ENCODE measurements at places on chromosomes 3 and 15.

- DNase-seq: peak; percentile 98
These were observed 12.9 kb downstream of the B3GNT5 start for GRCh38 chr3:183265834-183266417.

DNA sequence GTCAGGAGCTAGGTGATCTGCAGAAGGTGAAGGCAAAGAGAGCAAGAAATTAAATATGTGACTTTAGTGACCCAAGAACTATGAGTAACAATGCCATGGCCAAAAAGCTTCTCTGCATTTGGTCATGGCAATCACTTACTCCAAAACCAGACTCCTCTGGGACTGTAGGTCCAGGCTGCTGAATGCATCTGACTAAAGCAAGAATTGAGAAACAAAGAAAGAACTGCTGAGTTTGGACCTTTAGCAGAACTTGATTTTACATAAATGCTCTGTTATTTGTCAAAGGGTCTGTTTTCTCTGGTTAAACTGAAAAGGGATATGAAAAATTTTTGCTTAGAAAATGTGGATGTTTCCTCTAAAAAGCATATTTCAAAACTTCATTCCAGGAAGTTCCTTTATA is 1102.2 kb downstream of the IGSF11 start:
- DNase-seq: no peak

DNA sequence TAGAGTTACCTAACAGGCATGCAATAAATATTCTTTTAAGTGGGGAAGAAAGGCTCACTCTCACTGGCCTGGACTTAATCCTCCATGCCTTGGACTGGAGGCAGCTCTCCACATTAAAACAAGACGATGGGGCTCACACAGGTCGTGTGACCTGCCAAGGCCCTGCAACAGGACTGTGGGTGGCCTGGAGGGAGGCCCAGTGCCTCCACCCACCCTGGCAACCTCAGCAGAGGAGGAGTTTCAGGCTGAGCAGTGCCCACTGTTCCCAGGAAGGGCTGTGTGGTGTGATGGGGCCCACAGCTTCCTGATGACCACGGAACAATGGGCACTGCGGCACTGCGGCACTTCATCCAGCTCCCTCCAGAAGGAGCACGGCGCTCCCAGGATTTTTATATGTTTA is 5.5 kb downstream of the UROC1 start:
- DNase-seq: no peak

DNA sequence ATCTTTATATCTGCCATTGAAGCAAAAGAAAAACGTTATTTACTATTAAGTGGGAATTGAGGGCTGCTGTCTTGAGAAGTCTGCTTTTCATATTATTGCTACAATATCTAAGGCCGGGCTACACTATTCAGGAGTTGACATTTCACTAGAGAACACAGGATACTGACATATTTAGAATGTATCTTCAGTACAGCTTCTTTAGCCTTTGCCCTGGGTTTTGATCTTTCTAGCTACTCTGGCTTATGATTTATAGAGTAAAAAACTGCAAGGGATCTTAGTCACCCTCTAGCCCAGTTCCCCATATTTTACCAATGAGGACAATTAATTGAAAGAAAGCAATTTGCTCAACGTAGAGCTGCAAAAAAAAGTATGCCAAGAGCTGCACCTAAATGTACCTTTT is 307.4 kb upstream of the DPPA4 start:
- DNase-seq: peak; percentile 11

- DNase-seq: no peak
These were observed 156.8 kb upstream of the BCL6 start for GRCh38 chr3:187902041-187902471.

- peak; percentile 98 for DNase-seq
These were observed 6.5 kb downstream of the SQOR start for GRCh38 chr15:45641374-45641781.

DNA sequence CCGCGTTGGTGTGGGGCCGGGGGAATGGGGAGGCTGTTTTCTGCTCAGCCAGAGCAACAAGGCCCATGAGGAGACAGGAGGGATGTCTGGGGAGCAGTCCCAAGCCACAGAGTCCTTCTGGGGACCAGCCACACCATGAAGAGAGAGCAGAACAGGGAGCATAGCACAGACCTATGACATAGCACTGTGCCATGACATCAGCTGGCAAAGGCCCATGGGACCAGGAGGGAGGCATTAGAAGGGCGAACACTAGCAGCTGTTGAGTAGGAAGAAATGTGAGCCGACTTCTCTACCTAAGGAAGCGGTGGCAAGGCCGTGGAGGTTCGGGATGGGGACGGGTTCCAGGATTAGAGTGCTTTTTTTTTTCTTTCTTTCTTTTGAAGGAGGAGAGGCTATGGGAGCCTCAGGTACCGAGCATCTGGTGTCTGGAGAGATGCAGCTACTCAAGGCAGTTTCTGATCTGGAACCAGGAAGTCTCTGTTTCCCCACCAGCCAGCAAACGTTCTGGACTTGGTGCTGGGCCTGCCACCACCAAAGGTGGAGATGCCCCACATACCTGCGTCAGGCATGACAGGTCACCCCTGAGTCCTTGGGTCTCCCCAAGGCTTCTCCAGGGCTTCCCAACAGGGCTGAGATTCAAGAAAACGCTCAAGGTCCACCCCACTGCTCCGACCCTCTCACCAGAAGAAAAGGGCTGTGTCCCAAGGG is 77.3 kb upstream of the CGNL1 start:
- no peak for DNase-seq

- peak; percentile 58 for DNase-seq
These were observed 33.7 kb downstream of the SLC2A2 start for GRCh38 chr3:170992854-170993253.
